ENCODE measurements at places on chromosomes 3 and 15.

DNA sequence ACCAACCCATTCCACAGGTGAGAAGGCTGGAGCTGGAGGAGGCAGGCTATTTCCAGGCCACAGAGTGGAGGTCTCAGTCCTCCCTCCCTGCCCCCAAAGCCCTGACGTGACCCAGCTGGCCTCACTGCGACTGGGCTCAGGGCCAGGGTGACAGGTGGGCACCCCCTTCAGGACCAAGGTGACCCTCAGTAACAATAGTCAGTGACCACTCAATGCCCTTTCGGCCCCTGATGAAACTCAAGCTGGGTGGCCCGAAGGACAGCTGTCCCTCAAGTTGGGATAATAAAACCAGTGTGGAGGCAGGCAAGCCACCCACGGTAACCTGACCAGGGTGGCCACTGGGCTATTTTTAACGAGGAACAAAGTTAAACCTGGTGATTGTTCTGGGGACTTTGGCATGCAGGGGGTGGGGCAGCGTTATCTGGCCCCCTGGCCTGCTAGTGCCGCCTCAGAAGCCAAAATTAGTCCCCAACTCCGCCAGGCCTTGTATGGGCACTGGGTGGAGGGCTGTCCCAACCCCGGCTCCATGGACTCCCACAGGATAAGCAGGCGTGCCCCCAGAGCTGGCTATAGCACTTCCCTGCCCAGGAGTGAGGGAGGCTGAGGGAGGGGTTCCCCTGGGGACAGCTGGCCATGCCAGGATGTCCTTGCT lies 1.1 kb downstream of the TNNC1 start:
- DNase-seq, result no peak

DNA sequence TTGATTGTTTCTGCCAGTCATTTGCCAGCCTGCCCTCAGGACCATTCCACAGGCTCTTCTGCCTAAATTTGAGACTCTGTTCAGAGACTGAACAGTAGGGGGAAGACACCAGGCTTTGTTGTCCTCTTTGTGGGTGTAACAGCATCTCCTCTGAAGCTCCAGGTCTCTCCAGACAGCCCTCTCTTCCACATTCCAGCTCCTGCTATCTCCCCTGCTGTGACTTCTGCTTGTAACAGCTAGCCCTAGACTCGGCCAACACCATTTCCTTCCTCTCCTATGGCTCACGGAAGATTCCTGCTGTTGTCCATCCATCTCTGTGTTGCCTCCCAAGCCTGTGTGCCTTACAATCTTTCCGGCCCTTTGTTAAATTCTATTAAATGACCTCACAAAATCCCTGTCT lies 40.2 kb downstream of the SUCLG2 start:
- DNase-seq, result no peak

GRCh38 chr3:175977968-175978752 lies 1119.0 kb downstream of the NAALADL2 start:
- no peak for DNase-seq

DNA sequence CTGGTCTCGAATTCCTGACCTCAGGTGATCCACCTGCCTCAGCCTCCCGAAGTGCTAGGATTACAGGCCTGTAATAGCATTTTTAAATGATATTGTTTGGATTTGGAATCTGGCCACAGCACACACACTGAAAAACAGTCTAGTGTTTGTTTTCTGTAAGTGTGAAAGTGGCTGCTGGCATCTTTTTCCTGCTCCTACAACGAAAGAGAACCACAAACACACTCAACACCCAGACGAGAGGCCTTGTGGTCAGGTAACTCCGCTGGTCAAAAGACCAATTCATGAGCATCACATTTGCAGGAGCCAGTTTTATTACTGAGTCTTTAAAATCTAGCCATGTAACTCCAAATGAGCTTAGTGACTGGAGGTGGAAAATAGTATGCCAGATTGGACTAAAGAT lies 50.2 kb downstream of the IMPG2 start:
- no peak for DNase-seq

DNA sequence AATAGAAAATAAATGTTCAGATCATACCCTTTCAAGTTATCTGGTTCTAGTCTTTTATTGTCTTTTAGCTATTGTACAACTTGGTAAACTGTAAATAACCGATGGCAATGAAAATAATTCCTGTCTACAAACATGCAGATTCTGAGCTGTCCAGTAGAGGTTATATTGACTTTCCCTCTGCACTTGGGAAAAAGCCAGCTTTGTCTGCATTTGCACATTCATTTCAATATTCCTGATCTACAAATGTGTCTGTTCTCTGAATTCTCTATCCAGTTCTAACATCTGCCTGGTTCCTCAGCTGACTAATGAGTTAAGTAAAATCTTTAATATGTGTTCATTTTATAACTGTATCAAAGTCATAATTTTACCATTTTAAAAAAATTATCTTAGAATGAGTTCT lies 408.5 kb downstream of the ERC2 start:
- DNase-seq, result no peak

- DNase-seq, result no peak
Measured at GRCh38 chr15:80883641-80884040, 104.5 kb downstream of the CEMIP start.

- DNase-seq, result no peak
Measured at GRCh38 chr3:171142985-171143384, 116.5 kb upstream of the SLC2A2 start.

DNA sequence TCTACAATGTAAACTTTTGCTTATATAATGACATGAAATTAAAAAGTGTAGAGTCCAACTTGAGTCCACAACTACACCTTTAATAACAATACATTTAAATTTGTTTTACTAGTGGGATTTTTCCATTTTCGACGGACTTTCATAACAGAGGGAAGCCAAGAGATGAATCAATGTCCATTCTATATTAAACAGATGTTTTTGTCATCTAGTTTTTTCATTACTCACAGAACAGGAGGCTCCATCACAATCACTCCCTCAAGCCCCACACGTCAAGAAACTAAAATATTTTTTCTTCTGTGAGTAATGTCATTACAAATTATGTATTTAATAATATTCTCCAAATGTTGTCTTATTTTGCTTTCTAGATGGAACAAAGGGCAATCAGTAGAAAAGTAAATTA lies 932.9 kb downstream of the ROBO1 start:
- DNase-seq, result no peak

GRCh38 chr3:127760361-127760760 lies 62.0 kb downstream of the MGLL start:
- no peak for DNase-seq

- DNase-seq, result no peak
Measured at GRCh38 chr3:157532529-157533297, 29.5 kb upstream of the VEPH1 start.

DNA sequence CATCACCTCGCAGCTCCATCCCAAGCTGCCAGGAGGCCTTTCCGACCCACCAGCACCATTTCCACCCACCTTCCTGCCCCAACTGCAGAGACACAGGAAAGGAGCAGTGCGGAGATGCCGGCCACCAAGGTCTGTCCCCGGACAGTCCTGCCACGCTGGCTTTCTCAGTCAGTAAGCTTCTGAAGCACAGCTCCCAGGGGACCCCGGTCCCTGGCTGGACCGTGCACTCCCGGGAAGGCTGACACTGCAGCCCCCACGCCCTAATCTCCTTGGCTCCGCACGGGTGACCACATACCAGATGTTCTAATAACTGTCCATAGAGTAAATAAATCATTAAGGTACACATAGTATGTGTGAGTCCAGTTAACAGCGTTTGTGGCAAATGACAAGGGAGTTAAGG lies 73.5 kb downstream of the VGLL4 start:
- DNase-seq, result no peak

DNA sequence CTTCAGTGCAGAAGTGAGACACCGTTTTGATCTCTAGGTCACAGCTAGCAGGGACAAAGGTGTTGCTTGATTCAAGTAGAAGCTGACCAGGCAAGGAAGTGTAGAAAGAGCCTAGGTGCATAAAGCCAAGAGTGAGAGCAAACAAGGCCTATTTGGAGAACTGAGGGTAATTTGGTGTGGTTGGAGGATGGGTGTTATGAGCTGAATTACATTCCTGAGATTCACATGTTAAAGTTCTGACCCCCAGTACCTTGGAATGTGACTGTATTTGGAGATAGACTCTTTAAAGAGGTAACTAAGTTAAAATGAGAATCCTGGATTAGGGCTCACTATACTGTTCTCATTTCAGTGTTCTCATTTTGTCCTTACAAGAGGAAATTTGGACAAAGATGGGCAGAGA lies 191.3 kb downstream of the ZMAT3 start:
- no peak for DNase-seq

GRCh38 chr15:85030301-85030929 lies 48.8 kb downstream of the PDE8A start:
- no peak for DNase-seq

GRCh38 chr3:17672506-17672905 lies 69.9 kb downstream of the TBC1D5 start:
- DNase-seq, result no peak

DNA sequence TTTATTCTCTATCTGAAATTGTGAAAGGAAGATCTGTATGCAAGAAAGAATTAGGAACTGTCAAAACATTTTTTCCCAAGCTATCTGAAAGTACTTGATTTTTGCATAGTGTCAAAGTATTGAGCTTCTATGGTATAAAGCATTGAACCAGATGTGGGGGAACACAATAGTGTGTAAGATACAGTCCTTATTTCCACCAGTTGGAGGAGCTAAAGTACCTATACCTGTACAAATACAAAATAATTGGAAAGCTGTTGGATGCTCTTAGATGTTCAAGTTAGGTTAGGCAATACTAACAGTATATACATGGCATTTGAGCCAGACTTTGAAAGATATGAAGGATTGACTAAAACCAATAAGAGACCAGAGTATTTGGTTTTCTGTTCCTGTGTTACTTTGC lies 148.4 kb downstream of the B3GALNT1 start:
- DNase-seq, result no peak

DNA sequence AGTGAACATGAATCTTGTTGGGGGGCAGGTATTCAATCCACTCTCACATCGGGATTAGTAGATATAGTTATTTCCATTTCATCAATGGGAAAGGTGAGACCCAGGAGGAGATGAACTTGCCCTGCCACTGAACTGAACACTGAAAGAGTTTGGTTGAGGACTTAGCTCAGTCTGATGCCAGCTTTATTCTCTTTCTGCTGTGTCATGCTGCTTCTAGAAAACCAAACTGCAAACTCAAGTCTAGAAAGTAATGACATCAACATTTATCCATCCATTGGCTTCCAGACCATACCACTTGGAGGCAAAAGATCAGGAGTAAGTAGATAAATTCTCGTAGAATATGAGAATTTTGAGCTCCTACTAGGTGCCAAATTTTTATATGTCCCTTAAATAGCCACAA lies 288.0 kb upstream of the CTNNB1 start:
- DNase-seq, result no peak

DNA sequence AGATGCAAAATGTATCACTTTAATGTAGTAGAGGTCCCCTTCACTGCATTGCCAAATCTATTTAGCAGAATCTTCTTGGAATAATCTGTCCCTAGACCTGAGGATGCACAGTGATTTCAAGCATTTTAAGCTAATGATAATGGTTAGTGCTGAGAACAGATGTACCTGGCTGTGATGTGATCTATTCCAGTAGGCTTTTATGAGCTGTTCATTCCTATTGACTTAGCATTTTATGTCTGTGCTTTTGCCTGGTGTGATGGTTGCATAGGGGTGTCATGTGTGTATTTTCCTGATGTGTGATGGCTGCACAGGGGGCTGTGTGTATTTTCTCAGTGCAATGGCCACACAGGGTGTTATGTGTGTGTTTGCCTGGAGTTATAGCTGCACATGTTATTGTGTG lies 272.9 kb downstream of the TIGIT start:
- DNase-seq, result no peak

DNA sequence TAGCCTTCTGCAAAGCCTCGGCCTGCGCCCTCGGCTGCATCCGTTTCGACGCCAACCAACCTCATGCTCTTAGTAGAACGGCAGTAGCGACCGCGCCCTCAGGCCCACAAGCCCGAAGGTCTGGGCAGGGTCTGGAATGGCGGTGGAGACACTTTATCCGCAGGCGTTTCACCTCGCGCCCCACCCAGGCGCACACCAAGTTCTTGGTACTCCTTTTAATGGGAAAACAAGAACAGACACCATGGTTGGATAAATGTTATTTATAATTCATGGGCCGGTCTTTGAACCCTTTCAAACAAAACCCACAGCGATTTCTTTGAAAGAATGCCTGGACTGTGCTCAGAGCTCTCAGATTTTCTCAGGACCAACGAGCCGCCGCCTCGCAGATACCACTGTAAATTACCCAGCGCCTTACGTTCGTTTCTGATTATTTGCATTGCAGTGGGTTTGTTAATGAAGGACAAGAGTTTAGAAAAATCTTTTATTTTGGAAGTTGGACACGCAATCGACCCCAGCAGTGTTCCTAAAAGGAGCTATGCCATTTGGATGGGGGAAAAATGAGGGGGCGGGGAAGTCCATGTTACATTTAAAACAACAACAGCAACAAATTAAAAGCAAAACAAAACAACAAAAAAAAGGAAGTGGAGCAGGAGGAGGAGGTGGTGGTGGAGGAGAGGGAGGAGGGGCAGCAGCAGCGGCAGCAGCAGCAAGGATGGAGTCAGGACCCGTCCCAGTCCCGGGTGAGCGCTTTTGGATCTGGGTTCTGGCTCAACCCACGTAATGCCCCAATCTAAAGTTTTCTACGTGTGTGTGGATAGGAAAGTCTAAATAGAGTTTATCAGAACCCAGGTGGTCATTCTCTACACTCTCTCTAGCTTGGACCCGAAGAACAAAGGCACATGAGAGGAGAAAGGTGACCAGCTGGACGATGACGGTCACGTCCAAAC lies 993 bp upstream of the ISL2 start:
- no peak for DNase-seq

DNA sequence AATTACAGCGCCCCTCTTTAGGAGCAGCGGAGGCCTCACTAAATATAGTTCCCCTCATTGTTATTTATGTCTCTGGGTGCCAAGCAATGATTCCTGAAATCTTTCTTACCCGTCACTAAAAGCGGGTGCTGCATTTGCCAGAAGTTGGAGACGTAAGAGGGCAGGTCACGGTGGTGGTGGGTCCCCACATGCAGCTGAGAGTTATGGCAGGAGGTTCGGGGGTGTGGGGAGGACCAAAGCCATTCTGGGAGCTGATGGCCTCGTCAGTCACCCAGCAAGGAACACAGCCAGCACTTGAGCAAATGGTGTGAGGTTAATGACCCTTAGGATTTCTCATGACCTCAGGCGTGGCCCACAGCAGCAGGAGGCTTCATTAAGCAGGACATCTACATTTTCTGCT lies 129.2 kb downstream of the RAB11A start:
- DNase-seq, result no peak

- DNase-seq, result no peak
Measured at GRCh38 chr15:41096178-41096577, 19.9 kb downstream of the INO80 start.

GRCh38 chr3:157323360-157323759 lies 113.3 kb upstream of the PTX3 start:
- no peak for DNase-seq

DNA sequence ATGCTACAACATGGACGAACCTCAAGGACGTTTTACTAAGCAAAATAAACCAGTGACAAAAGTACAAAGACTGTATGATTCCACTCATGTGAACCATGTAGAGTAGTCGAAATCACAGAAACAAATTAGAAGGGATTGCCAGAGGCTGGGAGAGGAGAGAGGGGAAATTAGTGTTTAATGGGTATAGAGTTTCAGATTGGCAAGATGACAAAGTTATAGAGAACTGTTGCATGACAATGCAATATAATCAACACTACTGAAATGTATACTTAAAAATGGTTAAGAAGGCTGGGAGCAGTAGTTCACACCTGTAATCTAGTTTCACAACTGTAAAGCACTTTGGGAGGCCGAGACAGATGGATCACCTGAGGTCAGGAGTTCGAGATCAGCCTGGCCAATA lies 36.9 kb downstream of the PLS1 start:
- DNase-seq, result no peak
